ENCODE measurements at places on chromosomes 16 and 17. TPM values are rescaled to one million over a fixed set of nuclear protein-coding genes. Genes with fewer than 3 reads are reported as not detected.

DNA sequence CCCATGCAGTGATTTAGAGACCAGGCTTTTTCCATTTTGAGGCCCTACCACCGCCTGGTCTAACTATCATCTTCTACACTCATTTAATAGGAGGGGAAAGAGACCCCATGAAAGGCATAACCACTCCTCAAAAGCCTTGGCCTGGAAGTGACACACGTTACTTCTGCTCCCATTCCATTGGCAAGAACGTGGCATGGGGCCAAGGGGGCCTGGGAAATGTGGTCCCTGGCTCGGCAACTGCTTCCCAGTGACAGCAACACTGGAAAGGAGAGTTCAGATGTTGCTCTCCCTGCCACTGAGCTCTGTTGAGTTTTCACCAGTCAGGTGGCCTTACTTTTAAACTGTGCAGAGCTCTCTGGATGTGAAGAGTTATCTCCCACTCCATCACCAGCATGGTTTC, 45.2 kb upstream of the MAP3K14 start:
- no peak for DNase-seq

DNA sequence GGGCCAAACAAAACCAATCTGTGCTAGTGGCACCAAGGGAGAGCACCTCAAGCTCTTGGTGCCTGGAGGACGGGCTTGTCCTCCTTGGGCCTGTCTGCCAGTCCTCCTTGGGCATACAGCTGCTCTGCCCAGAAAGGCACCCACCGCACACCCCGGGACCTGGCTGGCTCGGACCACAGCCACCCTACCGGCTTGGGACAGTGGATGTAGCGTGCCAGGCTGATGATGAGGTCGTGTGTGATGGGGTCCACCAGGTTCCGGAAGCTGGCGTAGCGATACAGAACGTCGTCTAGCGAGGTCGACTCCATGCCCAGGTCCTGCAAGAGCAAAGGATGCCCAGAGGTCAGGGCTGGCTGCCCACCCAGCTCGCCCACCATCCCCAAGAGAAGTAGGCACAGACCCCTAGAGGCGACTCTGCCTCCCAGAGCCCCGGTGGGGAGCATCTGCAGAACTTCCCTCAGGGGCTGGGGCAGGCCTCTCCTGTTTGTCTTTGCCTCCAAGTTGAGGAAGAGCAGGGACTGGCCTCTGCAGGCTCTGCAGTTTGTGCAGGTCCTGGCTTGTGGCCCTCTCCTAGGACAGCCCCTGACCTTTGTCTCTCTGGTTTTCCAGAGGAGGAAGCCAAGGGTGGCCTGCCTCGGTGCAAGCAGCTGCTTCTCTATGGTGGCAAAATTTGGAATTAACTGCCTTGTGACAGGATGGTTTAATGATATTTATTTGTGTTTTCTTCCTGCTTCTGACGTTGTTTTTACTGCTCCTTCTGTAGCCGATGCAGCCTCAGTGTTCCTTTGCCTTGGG, 29.7 kb downstream of the LRRC75A start:
- DNase-seq = no peak

DNA sequence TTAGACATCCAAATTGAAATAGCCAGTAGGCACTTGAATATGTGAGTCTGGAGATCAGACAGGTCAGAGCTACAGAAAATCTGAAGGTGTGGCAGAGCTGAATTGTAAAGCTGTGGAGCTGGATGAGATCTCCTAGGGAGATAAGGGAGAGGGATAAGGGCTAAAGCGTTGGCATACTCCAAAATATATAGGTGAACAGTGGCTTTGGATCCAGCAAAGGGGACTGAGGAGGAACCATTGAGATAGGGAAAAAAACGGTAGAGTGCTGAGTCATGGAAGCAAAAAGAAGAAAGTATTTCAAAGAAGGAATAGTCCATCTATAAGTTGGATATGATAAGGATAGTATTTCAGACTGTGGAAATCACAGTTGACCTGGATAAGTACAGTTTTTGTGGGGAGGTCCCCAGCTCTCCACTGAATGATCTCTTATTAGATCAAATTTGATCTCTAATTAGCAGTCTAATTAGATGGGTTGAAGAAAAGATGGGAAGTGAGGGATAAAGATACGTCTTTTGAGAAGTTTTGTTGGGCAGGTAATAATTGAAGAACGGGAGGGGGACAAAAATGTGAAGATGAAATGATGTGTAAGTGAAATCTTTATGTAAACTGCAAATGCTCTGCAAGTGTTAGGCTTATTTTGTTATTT, 587 bp upstream of the DBF4B start:
- no peak for DNase-seq

The TBC1D3 gene
- not detected for total RNA-seq

The ADAD2 gene
- total RNA-seq = not detected
